ENCODE measurements at places on chromosomes 5 and 9.
A peak's percentile ranks its signal among the peaks of the same experiment; 100 is the strongest.

- H3K36me3 ChIP-seq: peaks cover 11% of the 10 kb centered on the region
- peaks cover 67% of the 10 kb centered on the region for H3K4me1 ChIP-seq
- H3K27ac ChIP-seq: peak overlapping the region; percentile 92
- DNase-seq: no peak
- no peak overlapping the region for H3K4me3 ChIP-seq
These were observed 16.3 kb downstream of the LARP1 start for GRCh38 chr5:154771383-154771901.

- H3K27me3 ChIP-seq: peaks cover 76% of the 10 kb centered on the region
- DNase-seq: peak; percentile 1
- peak overlapping the region; percentile 75 for H3K4me3 ChIP-seq
- peaks cover 16% of the 10 kb centered on the region for H3K4me1 ChIP-seq
- H3K27ac ChIP-seq: no peak overlapping the region
These were observed 219.2 kb downstream of the AGTPBP1 start for GRCh38 chr9:85522459-85523092.

GRCh38 chr5:124446120-124446519 lies 300.3 kb downstream of the ZNF608 start:
- H3K27me3 ChIP-seq: no peaks in the 10 kb centered on the region
- DNase-seq: no peak
- no peaks in the 10 kb centered on the region for H3K4me1 ChIP-seq
- H3K27ac ChIP-seq: no peak overlapping the region

- no peaks in the 10 kb centered on the region for H3K36me3 ChIP-seq
- no peaks in the 10 kb centered on the region for H3K4me1 ChIP-seq
- no peak overlapping the region for H3K4me3 ChIP-seq
- H3K27me3 ChIP-seq: peaks cover 24% of the 10 kb centered on the region
- no peak overlapping the region for H3K27ac ChIP-seq
These were observed 134.0 kb downstream of the KCTD16 start for GRCh38 chr5:144304688-144305087.

DNA sequence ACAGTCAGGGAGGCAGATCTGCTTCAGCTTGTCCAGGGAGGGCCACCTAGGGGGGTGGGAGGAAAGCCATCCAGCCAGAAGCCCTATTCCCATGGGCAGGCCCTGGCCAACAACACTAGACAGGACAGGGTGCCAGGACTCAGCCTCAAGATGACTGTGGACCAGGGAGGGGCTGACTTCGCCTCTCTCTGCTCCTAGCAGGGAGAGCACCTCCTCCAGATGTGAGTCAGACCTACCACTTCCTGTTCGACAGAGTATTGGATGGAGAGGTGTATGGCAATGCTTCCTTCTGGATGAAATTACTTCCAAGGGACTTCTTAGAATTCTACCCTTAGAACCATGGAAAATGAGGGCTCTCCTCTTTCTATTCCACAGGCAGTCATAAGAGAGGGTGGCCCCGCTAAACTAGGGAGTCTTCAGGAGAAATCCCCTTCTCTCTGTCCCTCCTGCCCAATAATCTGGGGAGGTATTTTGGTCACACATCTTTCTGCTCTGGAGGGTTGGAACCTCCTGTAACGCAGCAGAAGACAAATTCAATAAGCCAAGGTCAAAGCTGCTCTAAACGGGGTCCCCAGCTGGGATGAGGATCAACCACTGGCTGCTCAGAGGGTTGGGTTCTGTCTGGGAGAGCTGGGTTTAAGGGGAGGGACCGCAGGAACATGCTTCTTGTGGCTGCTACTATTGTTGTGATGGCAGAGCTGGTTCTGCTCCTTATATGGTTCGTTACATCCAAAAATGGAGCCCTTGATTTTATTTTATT lies 23.2 kb upstream of the RCL1 start:
- no peak overlapping the region for H3K27ac ChIP-seq
- no peaks in the 10 kb centered on the region for H3K36me3 ChIP-seq
- DNase-seq: no peak
- no peaks in the 10 kb centered on the region for H3K4me1 ChIP-seq
- no peak overlapping the region for H3K4me3 ChIP-seq

- DNase-seq: no peak
- peaks cover 41% of the 10 kb centered on the region for H3K27me3 ChIP-seq
- no peaks in the 10 kb centered on the region for H3K4me1 ChIP-seq
- H3K36me3 ChIP-seq: no peaks in the 10 kb centered on the region
- no peak overlapping the region for H3K27ac ChIP-seq
These were observed 25.8 kb upstream of the PCA3 start for GRCh38 chr9:76738402-76738801.

DNA sequence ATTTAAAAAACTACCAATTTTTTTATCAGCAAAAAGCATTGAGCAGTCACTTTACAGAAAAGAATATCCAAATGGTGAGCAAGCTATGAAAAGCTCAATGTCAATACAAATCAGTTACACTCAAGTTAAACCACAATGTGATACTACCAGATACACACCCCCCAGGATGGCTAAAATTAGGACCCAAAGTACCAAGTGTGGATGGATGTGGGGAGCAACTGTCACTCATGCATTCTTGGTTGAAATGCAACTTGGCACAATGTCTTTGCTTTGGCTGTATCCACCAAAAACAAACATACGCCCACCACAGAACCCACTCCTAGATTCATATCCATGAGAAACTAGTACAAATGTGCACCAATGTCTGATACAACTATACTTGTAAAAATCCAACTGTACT lies 120.0 kb upstream of the IRX1 start:
- no peaks in the 10 kb centered on the region for H3K4me1 ChIP-seq
- H3K4me3 ChIP-seq: no peak overlapping the region
- H3K36me3 ChIP-seq: no peaks in the 10 kb centered on the region
- no peak overlapping the region for H3K27ac ChIP-seq

GRCh38 chr5:159933531-159934485 lies 17.5 kb downstream of the ADRA1B start:
- peaks cover 90% of the 10 kb centered on the region for H3K27me3 ChIP-seq
- H3K4me3 ChIP-seq: peak overlapping the region; percentile 50
- H3K4me1 ChIP-seq: peaks cover 10% of the 10 kb centered on the region
- peaks cover 3% of the 10 kb centered on the region for H3K36me3 ChIP-seq

DNA sequence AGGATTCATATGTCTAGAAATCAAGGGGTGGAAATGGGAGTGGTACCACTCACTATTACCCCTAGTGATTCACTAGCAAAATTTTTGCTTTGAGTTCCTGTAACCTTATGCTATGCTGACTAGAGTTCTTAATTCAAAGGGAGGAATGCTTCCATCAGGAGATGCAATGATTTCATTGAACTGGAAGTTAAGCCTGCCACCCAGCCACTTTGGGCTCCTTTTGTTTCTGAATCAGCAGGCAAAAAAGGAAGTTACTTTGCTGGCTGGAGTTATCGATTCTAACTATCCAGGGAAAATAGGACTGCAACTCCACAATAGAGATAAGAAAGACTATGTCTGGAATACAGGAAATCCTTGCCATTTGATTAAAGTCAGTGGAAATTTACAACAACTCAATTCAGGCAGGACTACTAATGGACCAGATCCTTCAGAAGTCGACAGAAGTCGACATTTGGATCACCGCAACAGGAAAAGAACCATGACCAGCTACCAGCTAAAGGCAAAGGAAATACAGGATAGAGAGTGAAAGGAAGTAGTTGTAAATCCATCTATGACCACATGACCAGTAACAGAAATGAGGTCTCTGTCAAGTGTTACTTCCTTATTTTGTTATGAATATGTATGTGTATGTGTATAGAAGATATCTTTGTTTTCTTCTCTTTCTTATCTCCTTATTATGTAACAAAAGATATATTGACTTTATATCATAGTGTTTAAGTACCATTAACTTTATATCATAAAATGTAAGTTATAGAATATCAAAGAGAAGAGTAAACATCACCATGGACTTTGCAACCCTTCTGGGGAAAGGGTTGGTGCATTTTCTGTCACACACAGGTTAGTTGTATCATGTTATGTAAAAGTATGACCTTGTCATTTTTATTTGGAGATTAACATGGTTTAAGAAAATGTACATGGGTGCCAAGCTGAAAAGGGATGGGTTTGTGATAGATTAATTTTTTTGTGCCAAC lies 198.7 kb upstream of the HAPLN1 start:
- no peak overlapping the region for H3K4me3 ChIP-seq
- H3K4me1 ChIP-seq: no peaks in the 10 kb centered on the region
- H3K27me3 ChIP-seq: no peaks in the 10 kb centered on the region
- no peak overlapping the region for H3K27ac ChIP-seq
- no peak for DNase-seq

Data from effector memory CD8-positive, alpha-beta T cell (primary cell).